IMR-90 (cell line): ENCODE measurements at places on chromosomes 6 and 20. TPM values are rescaled to one million over a fixed set of nuclear protein-coding genes. Genes with fewer than 3 reads are reported as not detected.

GRCh38 chr6:16496991-16497801 is 258.8 kb downstream of the GMPR start:
- DNase-seq: peak; percentile 52

DNA sequence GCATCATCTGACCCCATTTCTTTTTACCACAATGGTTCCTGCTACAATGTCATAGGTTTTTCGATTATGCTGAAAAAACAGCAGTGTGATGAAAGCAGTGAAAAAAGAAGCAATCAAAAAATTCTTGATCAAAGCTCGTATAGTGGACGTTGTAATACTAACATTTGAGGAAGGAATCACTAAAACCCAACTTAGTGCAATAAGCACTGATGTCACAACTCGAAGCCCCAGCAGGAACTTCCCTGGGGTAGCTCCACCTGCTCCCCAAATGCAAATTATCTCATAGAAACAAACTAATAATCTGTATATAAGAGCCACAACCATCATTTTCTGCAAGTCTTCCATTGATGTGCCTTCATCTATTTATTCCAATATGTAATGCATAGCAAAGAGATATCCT is 285.6 kb upstream of the SGK1 start:
- DNase-seq: no peak

- no peak for DNase-seq
These were observed 17.1 kb downstream of the GSTA2 start for GRCh38 chr6:52746213-52746612.

DNA sequence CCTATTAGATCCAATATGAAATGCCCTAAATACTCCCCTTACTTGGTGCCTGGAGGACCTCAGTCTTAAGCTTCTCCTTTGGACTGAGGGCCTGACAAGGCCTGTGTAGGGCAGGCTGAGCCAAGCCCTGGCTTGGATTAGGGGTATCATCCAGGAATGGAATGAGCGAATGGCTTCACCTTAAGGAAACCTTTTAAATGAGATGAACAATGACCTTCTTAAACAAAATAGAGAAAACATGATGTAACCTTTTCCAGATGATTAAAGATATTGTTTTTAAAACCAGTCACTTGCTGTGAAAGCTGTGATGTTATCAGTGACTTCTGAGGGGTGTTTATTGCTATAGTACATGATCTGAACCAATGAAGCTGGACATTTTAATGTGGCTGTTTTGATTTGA is 55.5 kb downstream of the TRAF3IP2 start:
- DNase-seq: no peak

DNA sequence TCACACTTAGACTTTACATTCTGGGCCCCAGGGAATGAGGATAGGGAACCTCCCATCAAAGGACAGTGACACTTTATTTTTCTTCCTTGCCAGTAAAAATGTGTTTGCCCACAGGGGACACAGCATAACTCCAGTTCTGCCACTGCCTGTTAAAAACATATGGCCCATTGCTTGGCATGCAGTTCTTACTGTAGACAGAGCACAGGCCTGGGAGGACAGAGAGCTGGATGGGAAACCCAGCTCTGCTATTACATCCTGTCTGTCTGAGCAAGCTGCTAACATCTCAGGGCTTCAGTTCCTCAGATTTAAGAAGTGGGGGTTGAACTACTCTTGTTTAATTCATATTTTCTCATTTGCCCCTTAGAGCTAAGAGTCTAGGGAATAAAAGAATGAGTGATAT is 120.2 kb downstream of the AKAP7 start:
- no peak for DNase-seq

- no peak for DNase-seq
These were observed 598.3 kb upstream of the HS3ST5 start for GRCh38 chr6:114941078-114941477.

DNA sequence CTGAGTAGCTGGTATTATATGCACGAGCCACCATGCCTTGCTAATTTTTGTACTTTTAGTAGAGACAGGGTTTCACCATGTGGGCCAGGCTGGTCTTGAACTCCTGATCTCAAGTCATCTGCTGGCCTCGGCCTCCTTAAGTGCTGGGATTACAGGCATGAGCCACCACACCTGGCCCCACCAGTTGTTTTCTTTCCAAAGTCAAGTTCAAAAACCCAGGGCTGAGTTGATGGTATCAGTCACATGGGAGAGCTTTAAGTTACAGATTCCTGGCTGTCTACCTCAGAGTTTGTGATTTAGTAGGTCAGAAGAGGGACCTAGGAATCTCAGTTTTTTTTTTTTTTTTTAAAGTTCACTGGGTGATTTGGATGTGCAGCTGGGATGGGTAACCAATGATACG is 107.7 kb downstream of the SCP2D1 start:
- DNase-seq: no peak

DNA sequence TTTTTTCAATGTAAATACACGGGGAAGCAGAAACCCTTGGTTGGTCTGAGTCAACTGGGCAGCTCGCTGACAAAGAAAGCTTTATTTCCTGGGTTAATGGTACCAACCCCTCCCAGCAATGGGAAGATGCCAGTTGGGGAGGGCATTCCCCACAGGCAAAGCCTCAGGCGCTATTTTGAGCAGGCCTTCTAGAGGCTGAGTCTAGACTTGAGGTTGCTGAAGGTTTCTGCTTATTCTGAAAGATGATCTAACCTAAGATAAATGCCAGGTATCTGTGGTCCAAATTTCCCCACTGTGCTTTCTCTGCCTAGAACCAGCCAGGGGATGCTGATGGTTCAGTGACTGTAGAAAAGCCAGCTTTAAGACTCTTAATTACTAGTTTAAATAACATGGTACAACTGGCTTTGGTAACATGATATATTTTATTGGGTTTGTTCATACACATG is 172.5 kb upstream of the JARID2 start:
- DNase-seq: peak; percentile 18

DNA sequence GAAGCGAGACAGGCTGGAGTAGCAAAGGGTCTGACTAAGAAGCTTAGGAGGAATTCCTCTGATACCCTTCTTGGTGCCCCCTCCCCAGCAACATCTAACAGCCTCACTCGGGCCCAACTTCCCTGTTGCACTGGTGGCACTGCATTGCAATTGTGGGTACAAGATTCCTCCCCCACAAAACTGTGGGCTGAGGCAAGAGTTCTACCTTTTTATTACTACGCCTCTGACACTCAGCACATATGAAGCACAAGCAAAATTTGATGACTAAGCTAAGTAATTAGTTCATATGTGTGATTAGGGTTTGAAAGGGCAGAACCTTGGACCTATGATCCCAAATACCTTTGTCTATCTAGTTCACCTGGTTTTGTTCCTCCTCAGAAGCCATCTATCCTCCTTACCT is 83.5 kb downstream of the ZHX3 start:
- no peak for DNase-seq

DNA sequence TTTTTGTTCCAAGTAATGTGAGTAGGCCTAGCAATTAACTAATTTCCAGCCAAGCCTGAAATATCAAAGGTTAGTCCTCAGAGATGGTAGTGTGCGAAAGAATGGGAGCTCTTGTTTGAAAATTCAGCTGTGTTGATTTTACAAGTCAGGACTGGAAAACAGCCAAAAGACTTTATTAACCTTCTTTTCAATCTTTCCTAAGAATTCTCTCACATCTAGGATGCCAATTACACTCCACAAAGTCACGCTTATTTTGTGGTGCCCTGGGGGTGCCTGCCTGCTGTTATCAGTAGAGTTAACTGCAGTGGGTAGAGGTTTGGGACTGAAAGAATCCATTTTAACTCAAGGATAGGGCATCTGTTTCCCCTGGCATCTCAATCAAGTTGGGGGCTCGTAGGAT is 30.7 kb upstream of the MAP3K4 start:
- DNase-seq: no peak

- DNase-seq: peak; percentile 53
These were observed 110.5 kb upstream of the CDYL start for GRCh38 chr6:4665489-4666417.

GRCh38 chr20:24584538-24585356 is 115.3 kb downstream of the SYNDIG1 start:
- peak; percentile 59 for DNase-seq

- peak; percentile 84 for DNase-seq
These were observed 20.0 kb upstream of the TRAF3IP2 start for GRCh38 chr6:111625461-111626391.

- DNase-seq: peak; percentile 89
These were observed 635 bp upstream of the TENT5A start for GRCh38 chr6:81752921-81753710.

GRCh38 chr20:34907616-34908469 is 31.4 kb downstream of the ACSS2 start:
- peak; percentile 92 for DNase-seq

DNA sequence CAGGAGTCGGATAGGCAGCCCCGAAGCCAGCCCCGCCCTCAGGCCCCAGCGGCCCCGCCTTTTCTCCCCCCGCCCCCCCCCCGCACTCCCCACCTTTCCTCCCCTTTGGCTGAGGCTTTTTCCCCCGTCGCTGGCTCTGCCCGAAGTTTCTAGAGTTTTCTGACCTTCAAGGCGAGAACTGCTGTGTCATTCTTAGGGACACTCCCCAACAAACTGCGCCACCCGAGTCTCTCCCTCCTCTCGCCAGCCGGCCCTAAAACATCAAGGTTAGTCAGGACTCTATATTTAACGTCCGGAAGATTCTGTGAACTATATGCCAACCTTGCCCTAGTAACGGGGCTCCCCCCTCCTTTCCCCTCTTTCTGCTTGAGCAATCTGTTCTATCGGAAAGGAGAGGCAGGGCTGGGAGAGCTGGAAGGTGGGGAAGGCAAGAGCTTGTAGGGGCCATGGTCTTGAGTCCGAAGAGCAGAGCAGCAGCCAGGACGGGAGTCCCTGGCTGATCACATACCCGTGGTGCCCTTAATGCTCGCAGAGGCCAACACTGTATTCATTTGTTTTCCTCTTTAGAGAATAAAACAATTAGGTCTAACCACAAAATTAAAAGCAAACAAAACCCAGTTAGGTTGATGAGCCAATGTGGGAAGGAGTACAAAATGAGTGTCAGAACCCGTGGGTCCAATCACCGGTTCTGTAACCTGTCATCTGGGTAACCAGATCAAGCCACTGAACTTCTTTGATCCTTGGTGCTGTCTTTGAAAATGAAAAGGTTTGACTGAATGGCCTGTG is 5.3 kb upstream of the HSPA1B start:
- peak; percentile 64 for DNase-seq

DNA sequence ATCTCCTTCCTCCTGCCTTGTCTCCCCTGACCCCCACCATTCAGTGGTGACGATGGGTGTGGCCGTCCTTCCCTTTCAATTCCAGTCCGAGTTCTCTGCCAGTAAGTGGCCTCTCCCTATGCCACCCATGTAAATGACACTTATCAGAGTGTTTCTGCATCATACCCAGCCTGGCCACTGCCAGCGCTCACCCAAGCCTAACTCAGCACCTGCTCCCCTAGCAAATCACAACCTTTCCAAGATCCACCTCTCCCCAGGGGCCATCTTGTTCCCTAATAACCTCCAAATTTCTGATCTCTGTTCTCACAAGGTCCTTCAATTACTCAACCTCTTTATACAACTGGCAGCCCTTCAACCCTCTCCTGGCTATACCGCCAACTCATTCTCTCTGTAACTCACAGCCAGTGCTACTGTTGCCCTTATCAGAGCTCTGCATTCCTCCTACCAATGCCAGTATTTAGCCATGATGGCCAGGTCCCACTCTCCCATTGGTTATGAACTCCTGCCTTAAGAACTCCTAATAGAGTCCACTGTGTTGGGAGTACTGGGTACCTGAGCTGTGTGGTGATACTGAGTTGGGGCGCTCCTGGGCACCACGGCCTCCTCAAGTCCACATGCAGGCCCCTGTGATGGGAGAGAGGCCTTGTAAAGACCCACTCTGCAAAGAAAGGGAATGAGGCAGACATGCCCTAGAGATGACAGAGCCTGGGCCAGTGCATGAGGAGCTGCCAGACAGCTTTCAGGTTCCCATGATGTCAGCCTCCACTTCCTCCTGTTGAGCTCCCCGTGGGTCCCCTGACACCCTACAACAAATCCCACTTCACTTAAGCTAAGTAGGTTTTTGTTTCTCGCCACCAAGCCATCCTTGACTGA is 187.4 kb upstream of the RREB1 start:
- no peak for DNase-seq

DNA sequence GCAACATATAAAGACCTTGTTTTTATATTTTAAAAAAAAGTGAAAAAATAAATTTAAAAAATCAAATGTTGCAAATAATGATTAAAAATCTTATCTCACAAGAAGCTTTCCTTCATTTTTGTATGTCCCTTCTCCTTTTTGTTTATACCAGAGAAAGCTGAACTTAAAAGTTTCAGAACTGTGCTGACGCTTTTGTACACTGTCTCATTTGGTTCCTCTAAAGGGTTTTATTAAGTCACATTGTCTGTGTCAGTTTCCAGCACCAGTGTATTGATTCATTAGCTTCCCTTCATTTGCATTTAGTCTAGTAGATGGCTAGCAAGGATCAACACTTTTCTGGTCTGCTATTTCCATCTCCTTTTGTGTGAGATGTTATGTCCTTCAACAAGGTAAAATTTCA is 6.7 kb downstream of the PCED1A start:
- DNase-seq: no peak

DNA sequence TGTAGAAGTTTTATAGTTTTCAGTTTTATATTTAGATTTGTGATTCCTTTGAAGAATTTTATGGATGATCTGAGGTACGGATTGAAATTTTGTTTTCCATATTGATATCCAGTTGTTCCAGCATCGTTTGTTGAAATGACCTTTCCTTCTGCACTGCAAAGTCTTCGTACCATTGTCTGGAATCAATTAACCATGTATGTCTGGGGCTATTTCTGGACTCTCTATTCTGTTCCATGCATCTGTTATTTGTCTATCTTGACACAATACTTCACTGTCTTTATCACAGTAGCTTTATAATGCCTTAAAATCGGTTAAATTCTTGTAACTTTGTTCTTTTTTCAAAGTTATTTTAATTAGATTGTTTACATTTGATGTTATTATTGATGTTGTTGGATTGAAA is 154.9 kb downstream of the FARS2 start:
- DNase-seq: no peak

- peak; percentile 71 for DNase-seq
These were observed 19.2 kb downstream of the TRAM2 start for GRCh38 chr6:52557389-52558265.

DNA sequence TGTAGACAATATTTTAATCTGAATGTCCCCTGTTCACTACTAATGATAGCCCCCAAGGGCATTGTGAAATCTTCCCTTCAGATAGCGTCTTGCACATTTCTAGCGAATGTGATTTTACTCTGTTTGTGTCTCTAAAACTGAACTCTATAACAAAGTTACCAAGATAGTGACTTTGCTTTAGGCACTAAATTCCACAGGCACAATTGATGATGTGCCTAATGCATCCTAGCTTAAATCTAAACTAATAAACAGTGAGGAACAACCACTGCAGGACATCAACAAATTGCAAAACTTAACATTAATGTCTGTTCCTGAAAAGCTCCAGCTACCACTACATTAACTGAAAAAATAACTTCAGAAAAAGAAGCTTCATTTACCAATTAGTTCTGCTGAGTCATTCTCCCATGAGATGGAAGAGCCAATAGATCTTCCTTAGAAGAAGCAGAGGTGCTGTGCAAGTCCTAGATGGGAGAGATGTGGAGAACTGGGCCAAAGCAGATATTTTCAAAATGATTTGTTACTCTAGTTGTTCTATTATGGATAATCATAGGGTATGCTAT is 1065.0 kb downstream of the EPHA7 start:
- peak; percentile 4 for DNase-seq

The MYO6 gene
- 6.8 and 9.4 TPM in 2 replicates for total RNA-seq

The ULBP2 gene
- total RNA-seq: 7.2 and 7.9 TPM in 2 replicates

The PANK2 gene
- total RNA-seq: 28.1 and 47.8 TPM in 2 replicates

The PRL gene
- not detected in 2 replicates for total RNA-seq

The PLA2G7 gene
- total RNA-seq: not detected in 2 replicates

The BFSP1 gene
- total RNA-seq: 1.9 and 2.0 TPM in 2 replicates

The RRAGD gene
- total RNA-seq: not detected in 2 replicates

The CLPSL1 gene
- total RNA-seq: not detected in 2 replicates

The RIN2 gene
- total RNA-seq: 61.4 and 72.2 TPM in 2 replicates
